ENCODE measurements at places on chromosomes 5 and 9. TPM values are rescaled to one million over a fixed set of nuclear protein-coding genes. Genes with fewer than 3 reads are reported as not detected.
A peak's percentile ranks its signal among the peaks of the same experiment; 100 is the strongest.

DNA sequence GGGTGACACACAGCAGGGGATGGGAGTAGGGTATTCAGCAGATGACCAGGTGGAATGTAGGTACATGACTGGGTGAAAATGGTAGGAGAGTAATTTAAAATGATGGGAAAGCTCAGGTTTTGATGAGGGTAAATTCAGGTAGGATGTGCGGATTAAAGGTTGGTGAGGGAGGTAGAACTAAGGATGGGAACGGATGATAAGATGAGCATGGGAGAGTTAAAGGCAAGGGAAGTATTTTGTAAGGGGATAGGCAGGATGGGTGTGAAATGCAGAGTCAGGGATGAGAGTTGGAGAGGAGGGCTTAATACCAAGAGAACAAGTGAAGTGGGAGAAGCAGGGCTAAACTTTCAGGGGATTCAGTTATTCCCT lies 1.5 kb downstream of the TLN1 start:
- no peak for DNase-seq

Gene PHAX
- 43.0 TPM for total RNA-seq

- DNase-seq = peak; percentile 86
Observed at GRCh38 chr5:17024686-17025180, 88.6 kb upstream of the MYO10 start.

DNA sequence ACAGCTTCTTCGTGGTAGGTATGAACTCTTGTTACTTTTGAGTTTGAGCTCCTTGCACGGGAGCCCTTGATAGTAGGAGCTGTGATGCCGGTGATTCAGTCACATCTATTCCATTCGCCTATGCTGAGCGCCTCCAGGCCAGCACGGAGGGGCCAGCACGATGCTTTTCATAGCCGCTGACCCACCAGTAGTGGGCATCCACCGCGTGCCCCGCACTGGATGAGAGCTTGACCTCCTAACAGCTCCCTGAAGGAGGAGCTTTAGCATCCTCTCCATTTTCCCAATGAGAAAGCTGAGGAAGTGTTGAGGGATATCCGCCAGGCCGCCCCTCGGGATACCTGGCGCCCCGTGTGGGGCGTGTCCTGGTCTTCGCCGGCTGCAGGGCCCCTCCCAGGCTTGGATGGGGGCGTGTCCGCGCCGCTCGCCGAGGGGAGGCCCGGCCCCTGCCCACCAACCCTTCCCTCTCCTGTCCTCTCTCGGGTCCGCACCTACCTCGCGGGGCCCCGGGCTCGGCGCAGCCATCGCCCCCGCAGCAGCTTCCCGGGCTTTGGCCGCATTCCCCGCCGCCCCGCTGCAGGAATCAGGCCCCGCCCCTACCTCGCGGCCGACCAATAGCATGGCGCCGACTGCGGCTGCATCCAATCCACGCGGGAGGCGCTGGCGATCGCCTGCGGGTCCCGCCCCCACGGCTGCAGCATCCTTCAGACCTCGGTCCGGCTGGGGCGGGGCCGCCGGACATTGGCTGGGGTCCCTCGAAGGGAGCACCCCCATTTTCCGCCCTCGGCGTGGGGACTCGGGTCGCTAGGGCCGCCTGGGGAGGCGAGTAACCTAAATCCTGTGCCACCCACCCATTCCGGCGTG lies at the start of gene PIP5KL1:
PIP5KL1 (minus strand) TSS at position 547 of the 861 bp plus-strand sequence; CDS start at position 522, 25 bp downstream.
- peak; percentile 79 for DNase-seq

DNA sequence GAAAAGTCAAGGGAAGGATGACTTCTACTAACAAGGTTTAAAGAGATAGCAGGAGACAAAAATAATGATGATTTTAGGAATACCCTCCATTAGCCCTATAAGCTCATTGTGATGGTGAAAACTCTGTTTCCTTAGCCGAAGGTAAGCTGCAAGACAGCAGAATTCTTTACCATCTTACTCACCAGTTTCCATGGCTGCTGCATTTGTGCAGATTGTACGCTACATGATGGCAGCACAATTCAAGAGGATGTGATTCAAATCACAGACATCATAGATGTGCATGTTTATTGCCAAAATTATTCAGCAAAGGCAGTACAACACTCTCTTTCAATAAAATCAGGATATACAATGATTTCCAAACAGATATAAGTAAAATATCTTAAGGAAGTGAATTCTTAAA lies 175.6 kb downstream of the SPATA31D1 start:
- no peak for DNase-seq

GRCh38 chr5:60410427-60410826 lies 289.5 kb downstream of the DEPDC1B start:
- no peak for DNase-seq

Gene PFN3
- total RNA-seq = not detected

- peak; percentile 52 for DNase-seq
Observed at GRCh38 chr5:85049020-85049419, 664.3 kb upstream of the EDIL3 start.

DNA sequence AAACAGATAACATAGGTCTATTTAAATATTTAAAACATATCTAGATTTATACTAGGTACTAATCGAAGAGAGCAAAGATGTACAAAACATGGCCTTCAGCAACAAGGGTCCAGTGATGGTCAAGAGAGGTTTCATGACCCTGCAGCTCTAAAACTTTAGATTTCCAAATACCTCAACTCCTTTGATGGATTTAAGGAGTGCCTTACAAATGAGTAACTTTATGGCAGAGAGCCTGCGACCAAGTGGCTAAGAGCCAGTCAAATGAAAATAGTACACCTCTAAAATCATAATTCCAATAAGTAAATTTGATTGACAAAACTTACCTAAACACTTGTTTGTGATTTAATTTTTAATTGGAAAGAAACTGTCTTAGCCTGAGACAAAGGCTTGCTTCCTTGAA lies 4.7 kb upstream of the SH3RF2 start:
- peak; percentile 37 for DNase-seq

DNA sequence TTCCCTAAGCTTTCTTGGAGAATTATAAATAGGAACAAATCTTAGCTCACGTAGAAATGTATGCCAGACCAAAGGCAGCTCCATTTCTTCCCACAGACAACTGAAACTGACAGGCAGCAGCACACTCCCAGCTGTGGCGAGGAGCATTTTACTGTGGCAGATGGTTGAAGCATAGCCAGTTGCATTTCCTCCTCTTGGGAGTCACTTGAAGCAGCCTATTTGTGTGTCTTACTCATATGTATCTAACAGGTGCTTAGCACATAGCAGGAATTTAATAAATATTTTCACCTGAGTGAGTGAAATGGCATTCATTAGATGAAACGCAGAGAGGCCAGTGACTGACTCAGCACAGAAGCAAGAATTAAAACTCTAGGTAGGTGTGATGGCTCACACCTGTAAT lies 12.3 kb upstream of the MTMR12 start:
- DNase-seq = no peak

Gene ARHGAP26
- total RNA-seq = 1.1 TPM

DNA sequence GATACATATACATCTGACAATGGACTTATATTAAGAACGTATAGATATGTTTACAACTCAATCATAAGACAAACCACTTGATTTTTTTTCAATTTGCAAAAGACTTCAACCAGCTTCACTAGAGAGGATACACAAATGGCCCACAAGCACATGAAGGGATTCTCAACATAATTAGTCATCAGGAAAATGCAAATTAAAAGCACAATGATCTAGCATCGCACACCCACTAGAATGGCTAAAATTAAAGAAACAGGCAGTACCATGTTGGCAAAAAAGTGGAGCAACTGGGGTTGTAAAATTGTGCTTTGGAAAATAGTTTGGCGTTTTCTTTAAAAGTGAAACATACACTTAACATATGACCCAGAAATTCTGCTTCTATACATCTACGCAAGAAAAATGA lies 80.0 kb upstream of the TRIO start:
- DNase-seq = peak; percentile 69

Gene NEUROG1
- total RNA-seq = not detected

DNA sequence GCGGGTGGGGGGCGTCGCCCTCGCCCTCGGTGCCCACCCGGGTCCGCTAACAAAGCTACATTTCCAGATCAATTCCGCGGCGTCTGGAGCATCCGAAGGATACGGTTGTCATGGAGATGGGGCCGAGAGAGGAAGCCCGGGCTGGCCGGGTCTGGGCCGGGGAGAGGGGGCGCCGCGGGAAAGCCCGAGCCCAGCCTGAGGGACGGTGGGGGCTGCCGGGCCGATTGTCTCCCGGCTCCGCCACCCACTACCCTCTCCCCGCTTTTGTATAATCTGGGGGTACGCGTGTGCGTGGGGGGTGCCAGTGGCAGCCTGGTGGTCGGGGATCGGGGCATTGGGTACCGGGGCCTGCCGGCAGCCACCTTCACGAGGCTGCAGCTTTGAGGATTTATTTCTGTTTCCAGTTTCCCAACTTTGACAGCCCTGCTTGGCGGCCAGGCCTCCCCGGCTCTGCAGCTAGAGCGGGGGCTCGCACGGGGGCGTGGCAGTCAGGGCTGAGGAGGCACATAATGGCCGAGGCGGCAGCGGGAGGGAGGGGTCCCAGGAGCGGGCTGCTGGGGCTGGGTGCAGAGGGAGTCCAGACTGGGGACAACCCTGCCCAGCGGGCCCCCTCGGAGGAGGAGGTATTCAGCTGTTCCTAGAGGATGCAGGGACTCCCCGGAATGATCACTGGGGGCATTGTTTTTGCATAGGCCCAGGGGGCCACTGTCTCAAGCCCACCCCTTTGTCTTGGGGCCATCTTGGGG lies 626 bp downstream of the PSD2 start:
- DNase-seq = no peak
